ENCODE measurements at places on chromosomes 5 and 9.

DNA sequence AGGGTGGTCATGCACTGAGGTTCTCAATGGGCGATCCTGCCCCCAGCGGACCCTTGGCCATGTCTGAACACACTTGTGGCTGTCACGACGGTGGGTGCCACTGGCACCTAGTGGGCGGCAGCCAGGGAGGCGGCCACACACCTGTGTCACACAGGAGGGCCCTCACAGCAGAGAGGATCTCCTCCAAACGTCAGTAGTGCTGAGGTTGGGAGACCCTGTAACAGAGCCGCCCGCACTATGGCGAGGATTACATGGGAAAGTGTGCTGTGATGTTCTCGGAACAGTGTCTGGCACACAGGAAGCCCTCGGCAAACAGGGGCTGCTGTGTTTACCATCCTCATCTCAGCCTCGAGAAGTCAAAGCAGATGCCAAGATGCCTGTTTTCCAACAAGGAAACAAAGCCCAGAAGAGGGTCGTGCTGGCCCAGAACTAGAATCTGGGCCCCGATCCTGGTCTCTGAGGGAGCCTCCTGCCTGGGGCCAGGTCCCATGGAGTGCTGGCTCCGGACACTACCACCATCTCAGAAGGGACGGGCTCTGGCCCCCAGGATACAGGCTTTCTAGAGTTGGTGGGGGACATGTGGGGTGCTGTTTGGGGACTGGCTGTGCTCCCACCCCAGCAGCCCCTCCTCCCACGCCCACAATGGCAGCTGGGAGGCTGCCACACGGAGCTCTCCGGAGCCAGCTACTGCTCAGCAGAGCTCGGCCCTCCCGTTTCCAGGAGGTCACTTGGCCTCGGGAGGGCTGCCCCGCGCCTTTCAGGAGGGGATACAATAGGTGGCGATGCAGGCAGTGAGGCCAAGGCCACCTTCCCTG is 48.2 kb downstream of the DBH start:
- DNase-seq: no peak

DNA sequence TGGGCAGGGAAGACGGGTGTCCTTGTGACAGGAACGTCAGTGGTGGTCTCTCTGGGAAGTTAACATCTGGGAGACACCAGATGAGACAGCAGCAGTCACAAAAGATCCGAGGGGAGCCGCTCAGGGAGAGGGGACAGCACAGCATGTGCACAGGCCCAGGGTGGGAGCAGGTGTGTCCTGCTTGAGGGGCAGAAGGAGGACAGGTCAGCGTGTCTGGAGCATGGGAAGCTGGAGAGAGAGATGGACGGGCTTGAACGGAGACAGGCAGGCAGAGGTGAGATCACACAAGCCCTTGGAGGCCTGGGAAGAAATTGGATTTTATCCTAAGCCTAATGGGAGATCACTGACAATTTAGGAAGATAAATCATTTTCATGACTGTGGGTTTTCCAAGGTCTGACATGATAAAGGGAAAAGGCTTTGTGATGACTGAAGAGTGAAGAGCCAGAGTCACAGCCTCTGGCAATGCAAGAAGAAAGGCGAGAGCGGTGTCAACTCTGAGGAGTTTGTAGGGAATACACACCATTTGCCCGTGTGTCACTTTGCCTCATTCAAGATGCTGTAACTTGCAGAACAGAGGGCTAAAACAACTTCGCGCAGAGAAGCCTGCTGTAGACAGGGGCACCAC is 88.3 kb downstream of the FSTL4 start:
- no peak for DNase-seq

DNA sequence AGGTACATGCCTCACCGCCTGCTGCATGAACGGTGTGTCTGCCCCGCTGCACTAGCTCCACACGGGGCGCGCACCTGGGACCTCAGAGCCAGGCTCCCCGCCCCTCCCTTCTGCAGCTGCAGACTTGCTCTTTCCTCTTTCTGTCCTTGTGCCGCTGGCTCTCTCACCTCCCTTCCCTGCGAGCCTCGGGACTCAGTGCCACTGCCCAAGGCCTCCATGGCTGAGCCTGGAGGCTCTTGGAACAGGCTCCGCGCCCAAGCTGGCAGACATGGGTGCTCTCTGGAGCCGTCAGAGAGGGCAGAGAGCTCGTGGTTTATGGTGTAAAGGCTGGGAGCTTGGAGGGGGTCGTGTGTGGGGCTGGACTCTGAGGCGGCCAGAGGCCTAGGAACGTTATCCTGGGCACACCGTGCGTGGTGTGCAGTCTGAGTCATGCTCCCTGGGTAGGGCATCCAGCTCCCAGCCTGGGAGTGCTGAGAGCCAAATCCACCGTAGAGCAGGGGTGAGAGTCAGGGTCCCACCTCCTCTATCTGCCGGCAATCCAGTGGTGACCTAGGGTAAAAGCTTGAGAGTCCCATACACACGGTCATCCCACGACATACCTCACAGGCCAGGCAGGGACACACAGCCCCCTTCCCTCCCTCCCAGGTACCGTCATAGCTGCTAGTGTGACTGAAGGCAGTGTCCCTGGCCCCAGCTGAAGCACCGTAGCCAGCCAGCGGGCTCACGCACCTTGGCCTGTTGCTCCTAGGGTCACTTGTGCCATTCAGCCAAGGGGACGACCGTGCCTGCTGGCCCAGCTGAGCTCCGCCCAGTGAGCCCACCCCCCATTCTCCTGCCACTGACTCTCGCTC is 22.4 kb downstream of the GOLGA2 start:
- DNase-seq: no peak

DNA sequence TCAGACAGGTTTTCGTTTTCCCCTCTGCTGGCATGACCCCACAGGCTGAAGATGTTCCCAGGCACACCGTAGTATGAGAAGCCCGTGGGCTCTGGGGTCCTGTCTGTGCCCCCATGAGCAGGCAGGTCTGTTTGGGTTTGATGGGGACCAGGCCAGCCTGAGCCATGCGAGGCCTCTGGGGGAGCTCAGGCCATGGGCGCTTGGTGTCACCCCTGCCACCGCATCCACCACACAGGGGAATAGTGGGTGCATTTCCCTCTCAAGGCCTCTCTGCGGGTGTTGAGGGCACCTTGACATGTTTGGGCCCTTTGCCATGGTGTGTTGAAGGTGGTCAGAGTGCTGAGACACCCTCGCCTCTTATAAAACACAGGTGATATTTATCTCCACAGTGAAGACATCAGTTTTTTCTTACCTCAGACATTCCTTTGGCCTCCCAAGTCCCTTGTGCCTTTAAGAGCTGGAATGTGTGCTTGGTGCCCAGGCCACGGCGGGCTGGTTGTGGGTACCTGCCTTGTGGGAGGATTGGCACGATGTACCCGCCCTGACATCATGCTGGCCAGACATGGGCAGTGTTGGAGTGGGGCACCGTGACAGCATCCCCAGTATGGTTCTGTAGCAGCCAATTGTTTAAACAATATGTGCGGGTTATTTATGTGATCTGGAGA is 68.3 kb downstream of the WNK2 start:
- no peak for DNase-seq

- DNase-seq: peak; percentile 82
Measured at GRCh38 chr5:120463991-120464626, at the start of gene PRR16. PRR16 (plus strand) TSS chr5:120464300.

DNA sequence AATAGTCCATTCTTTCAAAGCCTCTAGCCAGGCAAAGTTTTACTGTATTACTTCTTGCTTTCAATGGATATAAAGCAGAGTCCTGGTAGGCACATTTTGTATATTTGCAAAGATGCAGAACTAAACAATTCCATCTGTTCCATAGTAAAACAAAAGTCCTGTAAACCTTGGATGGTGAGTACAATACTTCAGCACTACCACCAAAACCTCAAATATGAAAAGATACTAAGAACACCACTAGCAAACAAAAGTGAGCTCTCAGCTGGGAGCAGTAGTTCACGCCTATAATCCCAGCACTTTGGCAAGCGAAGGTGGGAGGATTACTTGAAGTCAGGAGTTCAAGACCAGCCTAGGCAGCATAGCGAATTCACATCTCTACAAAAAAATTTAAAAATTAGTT is 195.0 kb downstream of the MSX2 start:
- DNase-seq: no peak

DNA sequence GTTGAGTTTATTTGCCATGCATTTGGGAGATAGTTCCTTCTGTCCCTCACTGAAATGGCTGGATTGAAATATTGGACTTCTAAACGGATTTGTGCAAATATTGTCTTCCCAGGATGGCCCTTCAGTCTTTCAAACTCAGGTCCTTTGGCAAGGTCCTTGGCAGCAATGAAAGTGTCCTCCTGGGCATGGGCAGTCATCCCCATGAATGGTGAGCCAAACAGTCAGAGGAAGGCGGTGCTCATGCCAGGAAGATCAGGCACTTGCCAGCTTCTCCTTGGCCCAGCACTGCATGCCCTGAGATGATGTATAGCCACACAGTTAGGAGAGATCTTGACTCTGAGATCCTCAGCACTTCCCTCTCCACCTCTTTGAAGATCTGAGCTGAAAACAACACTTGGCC is 221.4 kb upstream of the KLF4 start:
- DNase-seq: no peak

GRCh38 chr5:60495644-60496520 is 204.1 kb downstream of the DEPDC1B start:
- no peak for DNase-seq

DNA sequence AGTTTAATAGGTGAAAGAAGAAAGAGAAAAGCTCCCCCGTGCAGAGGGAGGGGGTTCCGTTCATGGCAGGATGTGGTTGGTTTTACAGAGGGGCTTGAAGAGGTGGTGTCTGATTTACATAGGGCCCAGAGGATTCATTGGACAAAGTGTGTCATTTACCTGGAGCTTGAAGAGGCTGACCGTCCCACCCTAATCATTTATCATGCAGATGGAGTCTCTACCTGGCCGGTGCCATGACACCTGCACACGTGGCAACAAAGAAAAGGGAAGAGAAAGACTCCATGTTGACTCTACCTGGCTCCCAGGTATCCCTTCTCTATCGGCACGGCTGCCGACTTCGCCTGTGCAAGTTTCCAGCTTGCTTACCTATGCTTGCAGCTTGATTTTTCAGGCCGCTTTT is 35.3 kb upstream of the PRRC2B start:
- DNase-seq: no peak

DNA sequence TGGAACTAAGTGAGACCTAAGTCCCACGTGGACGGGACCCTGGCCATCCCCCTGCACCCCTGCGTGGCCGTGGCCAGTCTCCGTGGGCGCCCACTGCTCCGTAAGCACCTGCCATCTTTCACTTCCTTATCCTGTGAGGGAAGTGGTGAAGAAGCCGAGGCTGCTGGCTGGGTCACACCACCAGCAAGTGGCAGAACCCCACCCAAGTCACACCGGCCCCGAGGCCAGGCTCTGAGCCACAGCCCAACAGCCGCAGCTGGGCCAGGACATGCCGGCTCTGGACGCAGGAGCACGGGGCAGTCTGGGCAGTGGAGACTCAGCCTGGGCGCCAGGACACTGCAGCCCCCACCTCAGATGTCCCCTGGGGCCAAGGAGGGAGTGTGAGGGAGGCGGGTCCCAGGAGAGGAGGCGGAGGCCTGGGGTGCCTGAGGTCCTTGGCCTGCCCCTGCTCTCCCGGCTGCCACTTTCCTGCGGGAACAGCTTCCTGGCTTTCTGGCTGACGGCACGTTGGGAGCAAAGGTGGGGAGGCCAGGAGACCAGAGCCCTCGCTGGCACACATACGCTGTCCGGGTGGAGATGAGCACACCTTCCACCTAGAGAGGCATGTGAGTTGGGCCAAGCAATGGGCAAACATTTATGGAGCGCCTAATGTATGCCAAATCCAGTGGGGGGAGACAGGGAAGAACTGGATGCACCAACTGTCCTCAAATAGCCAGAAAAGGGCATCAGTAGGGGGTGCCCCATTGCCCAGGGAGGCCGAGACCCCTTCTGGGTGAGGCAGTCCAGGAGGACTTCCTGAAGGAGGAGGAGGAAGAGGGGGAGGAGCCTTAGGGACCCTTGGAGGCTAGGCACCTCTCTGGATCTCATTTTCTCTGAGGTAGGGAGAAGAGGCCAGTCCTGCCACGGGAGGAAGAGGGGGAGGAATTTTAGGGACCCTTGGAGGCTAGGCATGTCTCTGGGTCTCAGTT is 43.9 kb upstream of the EGFL7 start:
- DNase-seq: no peak

GRCh38 chr5:33315189-33315588 is 125.6 kb upstream of the TARS1 start:
- DNase-seq: no peak

- peak; percentile 31 for DNase-seq
Measured at GRCh38 chr5:173923218-173924095, 35.3 kb downstream of the CPEB4 start.

GRCh38 chr5:17223367-17224185 is 6.1 kb downstream of the BASP1 start:
- no peak for DNase-seq

- peak; percentile 32 for DNase-seq
Measured at GRCh38 chr5:75681125-75681830, 36.0 kb downstream of the POC5 start.

GRCh38 chr9:70127540-70128416 is 84.1 kb downstream of the MAMDC2 start:
- no peak for DNase-seq
